Liver (tissue), 10 donors: ENCODE measurements at places on chromosomes 12 and 14. TPM values are rescaled to one million over a fixed set of nuclear protein-coding genes. Genes with fewer than 3 reads are reported as not detected.

Gene NTF3
- 1.4 TPM for total RNA-seq

Gene SDR9C7
- not detected for total RNA-seq

Gene RIMBP2
- 0.17 TPM for total RNA-seq

Gene LRTM2
- total RNA-seq: not detected

Gene USP44
- not detected for total RNA-seq

Gene CD163
- 153 TPM for total RNA-seq
